ENCODE measurements at places on chromosomes 7 and 10.
A peak's percentile ranks its signal among the peaks of the same experiment; 100 is the strongest.

GRCh38 chr10:1059902-1060301, 3.7 kb downstream of the WDR37 start:
- no peak for DNase-seq

- DNase-seq, result no peak
Observed at GRCh38 chr7:1884583-1885350, 214.7 kb downstream of the ELFN1 start.

DNA sequence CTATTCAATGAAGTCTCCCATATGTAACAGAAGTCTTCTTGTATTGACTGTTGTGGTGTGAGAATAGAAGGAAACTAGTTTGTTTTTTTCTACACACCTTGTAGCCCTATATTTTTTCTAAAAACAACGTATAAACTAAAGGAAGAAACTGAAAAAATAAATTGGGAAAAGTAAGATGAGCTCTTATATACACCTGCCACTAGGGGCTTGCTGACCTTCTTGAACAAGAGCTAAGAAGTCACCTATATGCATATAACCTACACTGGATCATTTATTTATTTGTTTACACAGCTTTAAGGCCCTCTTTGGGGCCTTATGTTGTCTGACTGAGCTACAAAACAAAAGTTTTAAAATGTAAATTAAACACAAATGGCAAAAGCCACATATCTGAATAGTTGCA, 383.0 kb downstream of the HPSE2 start:
- DNase-seq, result peak; percentile 78

- DNase-seq, result no peak
Observed at GRCh38 chr7:119556436-119556835, 716.5 kb upstream of the KCND2 start.

GRCh38 chr7:108805808-108806397, 236.2 kb downstream of the DNAJB9 start:
- DNase-seq, result peak; percentile 20

Measured in NCI-H526 treated with DMSO at 0.1 percent for 48 hours (cell line).